ENCODE measurements at places on chromosomes 16 and 17. TPM values are rescaled to one million over a fixed set of nuclear protein-coding genes. Genes with fewer than 3 reads are reported as not detected.

Gene ITGAX
- total RNA-seq = not detected

Gene TPSB2
- not detected for total RNA-seq

Gene NOD2
- total RNA-seq = 1.2 TPM

Gene UTS2R
- not detected for total RNA-seq

Gene TK1
- 150 TPM for total RNA-seq

Gene CARD14
- 0.62 TPM for total RNA-seq

Gene TSPAN10
- 0.49 TPM for total RNA-seq

Gene DNAH17
- 1.1 TPM for total RNA-seq

Gene SSTR5
- total RNA-seq = not detected

Gene PGAP6
- total RNA-seq = 25.7 TPM

Gene TNFRSF13B
- not detected for total RNA-seq

Gene OTOA
- not detected for total RNA-seq

Gene PABPN1L
- total RNA-seq = not detected

Gene KCNH6
- not detected for total RNA-seq

Gene CPHXL2
- total RNA-seq = not detected

Gene CDK5R1
- 5.6 TPM for total RNA-seq

Gene HSF5
- not detected for total RNA-seq

Gene MYOCD
- not detected for total RNA-seq

Gene KRT33A
- not detected for total RNA-seq

Gene KRT31
- 0.23 TPM for total RNA-seq

Gene KRTAP4-6
- total RNA-seq = not detected

Gene PITPNC1
- total RNA-seq = 17.6 TPM

Gene SLC35G6
- total RNA-seq = not detected

Gene SF3B3
- total RNA-seq = 109 TPM

Gene THUMPD1
- total RNA-seq = 32.6 TPM

Gene XYLT1
- total RNA-seq = 3.2 TPM

Gene KIF18B
- 22.7 TPM for total RNA-seq

Gene HSD17B1
- total RNA-seq = 9.4 TPM

Gene TNK1
- total RNA-seq = 7.7 TPM

Gene ADCY9
- total RNA-seq = 7.4 TPM

Gene CCDC154
- total RNA-seq = 0.16 TPM

Gene DPH1
- total RNA-seq = 24.6 TPM
